ENCODE measurements at places on chromosomes 3 and 15.

GRCh38 chr3:114624571-114625181 is 330.8 kb downstream of the TIGIT start:
- DNase-seq: no peak

DNA sequence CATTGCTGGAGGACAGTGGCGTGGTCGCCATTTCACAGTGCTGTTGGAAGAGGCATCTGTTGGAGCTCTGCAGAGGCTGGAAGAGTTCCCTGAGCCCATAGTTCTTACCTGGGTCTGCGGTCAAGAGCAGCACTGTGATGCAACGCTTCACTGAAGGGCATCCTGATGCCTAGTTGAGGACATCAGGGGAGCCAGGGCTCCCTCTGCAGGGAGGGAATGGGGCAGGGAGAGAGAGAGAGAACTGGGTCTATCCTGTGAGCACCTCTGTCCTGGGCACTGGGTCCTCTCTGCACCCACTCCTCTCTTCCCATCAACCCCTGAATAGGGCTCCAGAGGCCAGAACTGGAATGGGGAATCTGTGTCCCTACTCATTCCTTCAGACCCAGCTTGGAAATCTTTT is 23.9 kb upstream of the MOBP start:
- DNase-seq: no peak

DNA sequence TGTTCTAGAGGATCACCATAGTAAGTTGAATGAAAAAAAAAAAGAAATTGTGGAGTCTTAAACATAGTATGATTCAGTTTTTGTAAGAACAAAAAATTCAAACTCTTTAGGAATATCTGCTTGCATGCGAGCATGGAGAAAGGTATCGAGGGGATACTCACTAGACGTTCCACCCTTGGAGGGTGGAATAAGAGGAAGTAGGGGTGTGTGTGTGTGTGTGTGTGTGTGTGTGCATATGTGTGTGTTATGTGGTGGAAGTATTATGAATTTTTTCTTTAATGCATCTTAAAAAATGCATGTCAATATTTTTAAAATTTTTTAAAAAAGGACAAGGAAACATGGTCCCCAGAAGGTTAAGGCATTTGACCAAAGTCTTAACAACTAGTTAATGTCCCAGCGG is 26.5 kb upstream of the SIAH2 start:
- no peak for DNase-seq

GRCh38 chr3:183825456-183826161 is at the start of gene MAP6D1:
Gene MAP6D1, minus strand, starts transcription at chr3:183825577. Its CDS starts 30 bp downstream, at chr3:183825547.
- DNase-seq: no peak

DNA sequence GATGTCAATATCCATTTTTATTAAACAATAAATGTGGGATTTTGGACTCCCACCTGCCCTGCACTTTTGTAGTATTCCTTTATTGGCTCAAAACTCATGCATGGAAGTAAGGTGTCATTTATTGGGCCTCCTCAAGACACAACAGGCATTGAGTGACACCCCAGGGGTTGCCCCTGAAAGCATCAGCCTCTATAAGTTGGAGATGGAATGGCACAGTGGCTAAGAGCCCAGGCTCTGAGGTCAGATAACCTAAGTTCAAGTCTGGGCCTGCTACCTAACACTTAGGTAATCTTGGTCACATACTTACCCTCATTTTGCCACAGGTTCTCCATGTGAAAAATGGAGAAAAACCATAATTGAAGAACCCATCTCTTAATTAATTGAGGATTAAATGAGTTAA is 4.6 kb downstream of the CAPN3 start:
- DNase-seq: no peak

GRCh38 chr3:40768536-40768935 is 243.8 kb downstream of the ZNF621 start:
- DNase-seq: no peak

- no peak for DNase-seq
Measured at GRCh38 chr15:95799286-95800200, 531.0 kb upstream of the NR2F2 start.

Data from activated CD4-positive, CD25-positive, alpha-beta regulatory T cell (primary cell).